NCI-H510A treated with DMSO at 0.1 percent for 48 hours (cell line): ENCODE measurements at places on chromosomes 3 and 15.
A peak's percentile ranks its signal among the peaks of the same experiment; 100 is the strongest.

DNA sequence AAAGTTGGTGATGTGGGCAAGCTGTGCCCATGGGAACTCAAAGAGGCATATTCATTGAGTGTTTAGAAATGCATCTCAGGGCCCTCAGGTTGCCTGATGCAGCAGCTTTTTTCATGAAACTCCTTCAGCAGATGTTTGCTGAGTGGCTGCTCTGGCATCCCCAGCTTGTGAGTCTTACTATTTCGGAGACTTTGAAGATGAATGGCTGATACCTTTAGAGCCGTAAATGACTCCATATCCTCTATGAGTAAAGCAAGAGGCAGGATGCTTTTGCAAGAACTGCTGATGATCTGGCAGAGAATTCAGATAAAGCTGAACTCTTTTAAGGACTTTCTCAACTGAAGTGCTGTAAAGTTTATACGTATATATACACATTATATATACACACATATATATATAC lies 384.3 kb downstream of the CACNA2D3 start:
- DNase-seq, result no peak

DNA sequence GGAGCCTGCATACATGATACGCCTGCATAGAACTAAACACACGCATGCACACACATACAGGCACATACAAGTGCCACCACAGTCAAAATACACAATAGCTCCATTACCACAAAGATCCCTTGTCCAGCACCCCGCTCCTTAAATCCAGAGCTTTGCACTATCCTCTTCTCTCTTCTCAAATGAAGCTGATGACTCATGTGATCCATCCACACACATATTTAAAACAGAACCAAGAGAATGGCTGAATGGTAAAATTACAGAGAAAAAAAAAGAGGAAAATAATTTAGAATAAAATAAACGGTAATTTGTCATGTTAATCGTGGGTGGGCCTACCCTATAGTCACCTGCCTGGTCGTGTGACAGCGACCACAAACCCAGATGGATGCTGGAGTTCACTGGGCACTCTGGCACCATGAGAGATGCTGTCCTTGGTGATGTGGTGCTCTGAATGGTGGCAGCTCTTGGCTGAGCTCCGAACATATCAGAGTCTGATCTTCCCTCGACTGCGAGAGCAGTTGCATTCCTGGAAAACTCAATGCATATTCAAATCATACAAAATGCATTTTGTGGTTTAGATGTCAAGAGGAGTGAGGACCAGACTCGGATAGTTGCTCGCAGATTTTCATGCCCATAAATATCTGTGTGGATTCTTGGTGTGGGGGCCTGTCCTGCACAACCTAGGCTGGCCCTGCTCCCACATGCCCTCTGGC lies 8.9 kb downstream of the IQSEC1 start:
- DNase-seq, result no peak

- no peak for DNase-seq
Measured at GRCh38 chr3:64318001-64318400, 92.7 kb upstream of the PRICKLE2 start.

DNA sequence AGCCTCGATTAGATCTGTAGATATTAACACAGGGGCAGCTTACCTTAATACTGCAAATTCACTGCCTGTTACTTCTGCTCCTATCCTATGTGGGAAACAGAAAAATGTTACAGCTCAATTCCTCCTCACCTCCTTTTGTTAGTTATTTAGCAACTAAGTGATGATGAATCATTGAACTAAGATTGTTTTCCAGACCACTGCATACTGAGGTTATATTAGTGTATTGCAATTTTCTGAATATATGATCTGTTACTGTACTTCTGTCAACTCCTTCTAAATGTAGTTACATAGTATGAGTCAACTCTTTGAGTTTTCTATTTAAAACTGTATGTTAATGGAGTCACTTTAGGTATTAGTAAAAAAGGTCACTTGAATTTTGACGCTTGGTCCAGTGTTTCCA lies 331.5 kb upstream of the SLCO3A1 start:
- DNase-seq, result no peak

DNA sequence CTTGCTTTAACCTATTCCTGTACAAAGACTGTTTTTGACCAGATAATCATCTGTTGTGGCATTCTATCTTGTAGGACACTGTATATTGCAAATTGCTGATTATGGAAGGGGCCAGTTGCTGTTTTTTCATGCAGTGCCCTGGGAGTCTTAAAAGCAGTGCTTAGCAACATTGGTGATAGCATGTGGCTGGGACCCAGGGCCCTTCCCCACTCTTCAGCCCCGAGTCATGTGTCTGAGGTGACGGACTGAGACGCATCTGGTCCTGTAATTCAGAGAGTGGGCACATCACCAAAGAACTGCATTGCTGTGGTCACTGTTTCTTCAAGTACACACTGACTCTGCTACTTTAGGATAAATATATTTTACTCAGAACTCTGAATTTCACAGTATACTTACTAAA lies 63.4 kb downstream of the SNRK start:
- no peak for DNase-seq

DNA sequence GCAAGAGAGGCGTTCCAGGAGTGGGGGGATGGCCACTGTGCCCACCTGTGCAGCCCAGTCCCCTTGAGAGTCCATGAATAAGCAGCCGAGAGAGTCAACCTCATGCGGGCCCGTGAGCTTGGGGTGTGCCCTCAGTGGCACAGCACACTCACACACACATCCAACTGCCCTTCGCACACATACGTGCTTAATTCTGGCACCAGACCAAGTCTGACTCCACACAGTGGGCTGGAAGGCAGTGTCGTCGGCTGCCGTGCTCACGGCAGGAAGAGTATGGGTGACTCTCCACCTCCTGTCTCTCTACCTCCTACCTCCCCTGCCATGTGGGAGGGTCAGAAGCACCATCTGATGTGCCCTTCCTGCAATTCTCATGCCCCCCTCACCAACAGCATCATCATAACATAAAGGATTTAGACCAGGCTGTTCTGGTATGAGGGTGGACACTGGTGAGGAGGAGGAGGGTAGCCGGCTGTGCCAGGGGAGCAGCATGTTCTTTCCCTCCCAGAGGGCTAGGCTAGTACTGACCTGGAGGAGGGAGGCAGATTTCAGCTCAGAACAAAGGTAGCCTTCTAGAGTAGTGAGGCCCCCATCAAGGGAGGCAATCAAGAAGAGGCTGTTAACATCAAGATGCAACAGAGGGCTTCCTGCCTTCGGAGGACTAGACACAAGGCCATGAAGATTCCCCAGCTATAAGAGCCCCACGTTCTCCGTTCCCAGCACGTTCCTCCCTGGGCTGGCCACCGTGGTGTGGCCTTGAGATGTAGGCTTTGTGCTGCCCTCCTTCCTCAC lies 5.3 kb upstream of the STRA6 start:
- DNase-seq, result peak; percentile 35

- peak; percentile 46 for DNase-seq
Measured at GRCh38 chr3:125990253-125990970, 21.4 kb downstream of the ROPN1B start.
